Uterus (tissue), 4 donors: ENCODE measurements at places on chromosomes 2 and 18. TPM values are rescaled to one million over a fixed set of nuclear protein-coding genes. Genes with fewer than 3 reads are reported as not detected.

DNA sequence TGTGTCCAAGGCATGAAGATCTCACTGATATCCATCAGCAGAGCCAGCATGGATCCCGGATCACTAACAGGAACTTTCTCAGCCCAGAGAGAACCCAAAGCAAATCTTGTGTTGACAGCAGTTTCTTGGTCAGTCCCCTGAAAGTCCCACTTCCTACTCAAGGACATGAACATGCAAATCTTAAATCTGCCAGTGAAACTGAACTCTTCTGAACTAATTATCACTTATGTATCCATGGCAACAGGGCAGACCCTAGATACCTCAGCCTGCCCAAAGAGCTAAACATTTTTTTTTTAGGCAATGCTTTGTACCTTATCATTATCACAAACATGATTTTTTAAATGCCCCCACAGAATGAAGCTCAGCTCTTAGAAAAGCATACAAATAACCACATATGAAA lies 127.8 kb upstream of the DDX18 start:
- DNase-seq, result no peak

GRCh38 chr18:48880931-48881330 lies 69.8 kb downstream of the SMAD7 start:
- DNase-seq, result no peak

- DNase-seq, result no peak
Measured at GRCh38 chr2:69060938-69061501, 48.0 kb downstream of the ANTXR1 start.

GRCh38 chr18:45342166-45342565 lies 273.1 kb upstream of the SLC14A2 start:
- DNase-seq, result no peak

GRCh38 chr18:57666818-57667497 lies 45.3 kb upstream of the NARS1 start:
- DNase-seq, result no peak

GRCh38 chr18:37465958-37466357 lies 99.6 kb downstream of the CELF4 start:
- DNase-seq, result no peak

DNA sequence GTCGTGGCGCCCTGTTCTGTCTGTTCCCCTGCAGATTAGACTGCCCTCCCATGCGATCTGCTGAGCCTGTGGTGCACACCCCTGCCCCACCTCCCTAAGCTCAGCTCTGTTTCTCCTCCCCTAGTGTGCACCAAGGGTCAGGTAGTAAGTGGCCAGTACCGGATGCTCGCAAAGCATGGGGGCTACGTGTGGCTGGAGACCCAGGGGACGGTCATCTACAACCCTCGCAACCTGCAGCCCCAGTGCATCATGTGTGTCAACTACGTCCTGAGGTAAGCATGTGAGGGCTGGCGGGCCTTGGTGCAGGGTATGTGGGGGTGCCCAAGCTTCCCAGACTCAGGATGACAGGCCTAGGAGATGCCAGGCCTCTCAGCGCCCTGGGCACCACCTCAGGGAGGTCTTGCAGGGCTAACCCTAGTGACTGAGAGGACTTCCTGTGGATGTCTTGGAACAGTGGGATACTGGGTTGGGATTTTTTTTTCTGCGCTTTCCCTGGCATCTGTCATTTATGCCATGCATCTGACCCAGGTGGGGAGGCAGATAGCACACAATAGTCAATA lies 78.4 kb downstream of the EPAS1 start:
- peak; percentile 7 for DNase-seq

- no peak for DNase-seq
Measured at GRCh38 chr2:71156573-71156972, 26.1 kb downstream of the MPHOSPH10 start.

GRCh38 chr2:194705398-194705797 lies 951.6 kb upstream of the SLC39A10 start:
- DNase-seq, result no peak

GRCh38 chr2:242011991-242012764 lies 142.6 kb downstream of the RTP5 start:
- DNase-seq, result no peak

- peak; percentile 47 for DNase-seq
Measured at GRCh38 chr18:13268158-13269012, 49.8 kb downstream of the LDLRAD4 start.

DNA sequence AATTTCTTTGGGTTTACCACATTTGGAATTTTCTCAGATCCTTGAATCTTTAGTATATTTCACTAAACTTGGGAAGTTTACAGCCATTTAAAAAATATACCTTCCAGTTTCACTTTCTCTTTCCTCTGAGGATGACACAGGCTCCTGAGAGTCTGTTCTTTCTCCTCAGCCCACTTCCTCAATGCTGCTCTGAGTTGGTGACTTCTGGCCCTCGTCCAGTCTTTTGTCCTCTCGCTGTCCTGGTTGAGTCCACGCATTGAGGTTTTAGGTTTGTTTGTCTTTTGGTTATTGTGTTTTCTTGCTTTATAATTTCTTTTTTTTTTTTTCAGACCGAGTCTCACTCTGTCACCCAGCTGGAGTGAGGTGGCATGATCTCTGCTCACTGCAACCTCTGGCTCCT lies 40.7 kb upstream of the GALR1 start:
- no peak for DNase-seq

DNA sequence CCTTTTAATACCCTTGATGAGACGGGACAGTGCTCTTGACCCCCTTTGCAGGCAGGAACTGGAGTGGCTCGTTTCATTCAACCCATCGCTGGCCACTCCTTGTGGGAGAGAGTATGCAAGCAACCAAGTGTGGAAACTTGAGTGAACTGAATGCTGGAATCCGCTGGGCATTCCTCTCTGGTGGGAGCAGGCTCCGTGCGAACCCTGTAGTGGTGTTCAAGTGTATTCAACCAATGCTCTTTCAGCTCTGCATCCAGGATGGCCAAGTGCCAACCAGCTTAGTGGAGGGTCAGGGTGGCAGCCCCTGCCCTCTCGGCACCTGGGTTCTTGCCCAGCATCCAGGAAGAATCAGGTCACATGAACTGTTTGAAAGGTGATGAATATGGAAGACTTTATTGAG lies 3.3 kb upstream of the ACADL start:
- no peak for DNase-seq

DNA sequence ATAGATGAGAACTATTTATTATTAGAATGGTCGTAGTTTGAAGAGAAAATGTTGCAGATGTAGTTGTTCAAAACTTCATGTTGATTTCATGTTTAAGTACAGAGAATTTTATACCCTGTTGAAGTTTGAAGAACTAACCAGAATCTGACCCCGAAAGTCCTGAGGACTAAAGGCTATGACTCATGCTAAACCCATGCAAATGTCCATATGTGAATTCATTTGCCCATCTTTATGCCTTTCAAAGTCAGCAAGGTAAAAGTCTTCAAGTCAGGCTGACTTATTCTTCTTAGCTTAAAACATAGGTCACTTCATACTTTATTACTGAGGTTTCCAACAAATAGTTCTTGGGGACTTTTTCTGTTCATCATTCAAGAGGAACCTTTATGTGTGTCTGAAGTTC lies 185.5 kb downstream of the CCDC85A start:
- DNase-seq, result no peak

DNA sequence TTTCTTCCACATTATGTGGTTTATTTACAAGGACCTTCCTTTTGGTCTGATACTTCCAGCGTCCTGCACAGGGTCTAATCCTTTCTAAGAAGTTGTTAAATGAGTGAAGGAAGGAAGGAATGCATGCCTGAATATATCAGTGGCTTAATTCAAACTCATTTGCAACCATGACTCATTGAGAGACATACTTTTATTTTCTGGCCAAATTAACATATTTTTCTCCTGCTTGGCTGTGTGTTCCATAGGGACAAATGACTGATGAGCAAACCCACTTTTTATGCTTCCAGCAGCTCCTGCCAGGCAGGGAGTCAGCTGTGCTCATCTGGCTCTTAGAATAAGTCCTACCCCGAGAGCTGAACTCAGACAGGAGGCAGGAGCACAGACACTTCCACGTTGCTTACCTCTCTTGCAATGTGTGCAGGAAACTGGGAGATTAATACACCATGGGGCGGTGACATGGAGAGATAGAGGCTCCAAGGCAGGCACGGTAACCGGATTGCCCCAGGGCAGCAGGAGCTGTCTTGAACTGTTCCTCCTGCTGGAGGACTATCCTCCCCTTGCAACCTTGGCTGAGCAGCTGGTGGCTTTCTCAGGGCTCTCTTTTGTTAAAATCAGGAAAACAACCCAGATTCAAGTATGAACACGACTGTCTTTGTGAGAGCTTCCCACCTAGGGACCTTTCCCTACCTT lies 667.5 kb upstream of the HS6ST1 start:
- DNase-seq, result no peak

- DNase-seq, result no peak
Measured at GRCh38 chr2:53476834-53477233, 290.8 kb upstream of the CHAC2 start.

DNA sequence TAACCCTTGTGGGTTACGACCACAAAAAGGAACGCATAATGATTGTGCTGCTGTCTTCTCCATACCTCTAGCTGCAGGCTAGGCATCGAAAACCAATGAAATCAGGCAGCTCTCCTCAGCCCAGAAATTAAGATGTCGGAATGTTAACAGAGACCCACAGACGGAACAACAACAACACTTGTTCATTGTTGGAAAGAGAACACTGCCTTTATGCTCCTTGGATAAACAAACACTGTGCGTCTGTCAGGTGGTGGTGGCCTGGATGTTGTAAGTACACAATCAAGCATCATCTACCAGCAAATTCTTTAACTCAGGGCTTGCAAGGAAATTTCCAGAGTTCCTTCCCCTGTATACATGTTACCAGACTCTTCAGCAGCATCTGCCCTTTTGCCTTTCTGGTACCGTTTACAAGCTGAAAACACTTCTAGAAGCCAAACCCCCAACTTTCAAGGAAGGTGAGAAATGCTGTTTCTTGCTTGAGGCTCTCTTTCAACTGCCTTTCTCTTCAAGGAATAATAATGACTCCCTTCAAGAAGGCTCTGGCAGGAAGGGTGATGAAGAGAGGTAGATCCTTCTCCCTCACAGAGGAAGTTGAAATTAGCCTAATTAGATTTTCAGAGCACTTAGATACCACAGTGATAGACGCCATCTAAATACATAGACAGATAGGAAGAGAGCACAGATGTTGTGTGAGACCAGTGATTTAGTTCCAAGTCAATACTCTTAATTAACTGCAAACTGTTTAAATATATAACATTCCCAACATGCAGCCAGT lies 332.7 kb downstream of the ZNF521 start:
- no peak for DNase-seq

DNA sequence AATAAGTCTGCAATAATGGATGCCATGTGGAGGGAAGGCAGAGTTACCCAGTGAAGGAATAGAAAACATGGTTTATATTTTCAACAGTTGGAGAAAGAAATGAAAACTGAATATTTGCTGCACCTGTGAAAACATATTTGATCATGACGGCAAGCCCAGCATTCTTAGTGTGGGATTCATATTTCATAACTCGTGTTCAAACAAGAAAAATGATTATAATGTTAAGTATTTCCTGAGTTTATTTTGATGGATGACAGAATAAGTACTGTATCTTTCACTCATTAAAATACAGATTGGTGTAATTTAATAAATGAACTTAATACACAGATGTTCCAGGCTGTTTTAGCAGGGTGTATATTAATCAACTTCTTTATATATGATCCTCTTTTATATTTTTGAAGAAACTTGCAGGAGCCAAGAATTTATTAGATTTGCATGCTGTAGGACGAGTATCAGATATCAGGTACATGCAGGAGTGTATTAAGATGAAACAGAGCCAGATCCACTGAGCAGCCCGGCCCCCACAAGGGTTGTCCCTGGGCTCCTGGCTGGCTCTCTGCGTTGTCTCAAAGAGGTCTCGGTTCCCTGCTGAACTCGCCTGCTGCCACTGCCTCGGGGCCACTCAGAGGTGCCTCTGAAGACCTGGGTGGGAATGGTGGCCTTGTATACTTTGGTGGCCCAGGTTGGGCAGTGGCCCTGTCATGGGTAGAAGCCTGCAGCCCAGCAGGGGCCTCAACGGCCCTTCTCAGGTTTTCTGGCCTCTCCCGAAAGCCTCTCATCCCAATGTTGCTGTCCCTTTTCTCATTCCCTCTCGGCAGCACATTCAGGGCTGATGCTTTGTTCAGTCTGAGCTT lies 95.0 kb upstream of the LDAH start:
- DNase-seq, result no peak

DNA sequence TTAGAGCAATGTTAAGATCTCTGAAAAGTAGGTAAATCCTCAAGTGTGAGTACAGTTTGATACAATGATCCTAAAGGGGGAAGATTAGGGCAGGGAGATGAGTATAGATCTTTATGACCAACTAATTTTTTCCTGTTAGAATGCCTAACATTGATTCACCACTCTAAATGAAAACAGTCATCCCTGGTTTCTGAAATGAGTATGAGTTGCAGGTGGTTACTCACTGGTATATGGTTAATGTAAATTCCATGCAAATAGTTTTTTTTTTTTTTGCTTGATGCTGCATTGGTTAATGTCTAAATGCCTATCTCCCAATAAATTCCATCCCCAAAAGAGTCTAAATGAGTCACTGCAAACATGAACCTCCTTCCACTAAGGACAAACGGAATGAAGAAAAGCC lies 55.0 kb upstream of the SERPINB2 start:
- no peak for DNase-seq

DNA sequence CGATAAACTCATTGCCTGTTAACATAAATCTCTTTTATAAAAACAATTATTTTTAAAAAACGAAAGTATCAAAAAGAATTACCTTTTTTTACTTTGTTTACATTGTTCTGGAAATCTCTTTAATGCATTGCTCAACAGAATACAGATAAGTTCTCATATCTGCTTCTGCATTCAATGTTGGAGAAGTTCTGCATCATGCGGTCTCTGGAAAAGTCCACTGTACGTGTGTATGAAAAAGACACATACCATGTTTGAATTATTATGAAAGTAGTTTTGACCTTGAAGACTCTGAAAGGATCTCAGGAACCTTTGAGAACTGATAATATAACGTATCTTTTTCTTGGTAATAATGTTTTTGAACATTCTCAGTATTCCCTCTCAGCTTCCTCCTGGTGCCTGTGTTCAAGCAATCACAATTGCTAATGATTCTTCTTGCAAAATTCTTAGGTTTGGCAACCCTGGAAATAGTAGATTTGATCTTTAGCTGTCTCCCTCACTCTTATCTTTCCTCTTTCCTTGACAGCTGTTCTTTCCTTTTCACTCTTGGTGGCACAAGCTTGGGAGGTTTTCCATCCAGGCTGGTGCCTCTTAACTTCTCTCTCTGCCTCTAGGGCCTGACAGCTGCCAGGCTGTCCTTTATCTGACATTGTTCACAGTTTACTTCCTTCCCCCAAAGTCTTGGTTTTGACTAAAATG lies 12.4 kb upstream of the IL1R1 start:
- DNase-seq, result no peak

The RGPD3 gene
- total RNA-seq, result not detected

The GPR45 gene
- not detected for total RNA-seq

The C2orf81 gene
- 2.1 TPM for total RNA-seq

The CCDC85A gene
- total RNA-seq, result 23.2 TPM

The AQP12A gene
- not detected for total RNA-seq

The MYO7B gene
- total RNA-seq, result 0.26 TPM

The DIS3L2 gene
- 10.3 TPM for total RNA-seq

The FEV gene
- not detected for total RNA-seq

The RESP18 gene
- total RNA-seq, result not detected

The LDLRAD4 gene
- 23.8 TPM for total RNA-seq
